ENCODE measurements at places on chromosomes 5 and 9. TPM values are rescaled to one million over a fixed set of nuclear protein-coding genes. Genes with fewer than 3 reads are reported as not detected.
A peak's percentile ranks its signal among the peaks of the same experiment; 100 is the strongest.

Gene ENTPD8
- total RNA-seq, result not detected

Gene SV2C
- 0.33 TPM for total RNA-seq

Gene SLC6A19
- total RNA-seq, result not detected

Gene UGT3A2
- not detected for total RNA-seq

Gene FST
- 3.0 TPM for total RNA-seq

Gene ZFP2
- 3.9 TPM for total RNA-seq

Gene OR1Q1
- total RNA-seq, result not detected

Gene FXN
- total RNA-seq, result 8.7 TPM

Gene NNT
- 69.6 TPM for total RNA-seq

Gene OR1J2
- total RNA-seq, result not detected

GRCh38 chr5:111948092-111948841 lies 191.3 kb upstream of the NREP start:
- no peak for DNase-seq
- no peaks in the 10 kb centered on the region for H3K27me3 ChIP-seq
- no peak overlapping the region for H3K27ac ChIP-seq
- H3K36me3 ChIP-seq, result no peaks in the 10 kb centered on the region
- H3K4me3 ChIP-seq, result no peak overlapping the region

GRCh38 chr9:94802793-94803192 lies 76.3 kb downstream of the AOPEP start:
- no peak overlapping the region for H3K4me3 ChIP-seq
- peaks cover 52% of the 10 kb centered on the region for H3K4me1 ChIP-seq
- no peaks in the 10 kb centered on the region for H3K36me3 ChIP-seq
- DNase-seq, result no peak
- H3K27me3 ChIP-seq, result no peaks in the 10 kb centered on the region

- H3K4me3 ChIP-seq, result no peak overlapping the region
- no peaks in the 10 kb centered on the region for H3K36me3 ChIP-seq
- H3K27me3 ChIP-seq, result no peaks in the 10 kb centered on the region
- no peak overlapping the region for H3K27ac ChIP-seq
Measured at GRCh38 chr5:141605523-141606277, 13.1 kb downstream of the DIAPH1 start.

DNA sequence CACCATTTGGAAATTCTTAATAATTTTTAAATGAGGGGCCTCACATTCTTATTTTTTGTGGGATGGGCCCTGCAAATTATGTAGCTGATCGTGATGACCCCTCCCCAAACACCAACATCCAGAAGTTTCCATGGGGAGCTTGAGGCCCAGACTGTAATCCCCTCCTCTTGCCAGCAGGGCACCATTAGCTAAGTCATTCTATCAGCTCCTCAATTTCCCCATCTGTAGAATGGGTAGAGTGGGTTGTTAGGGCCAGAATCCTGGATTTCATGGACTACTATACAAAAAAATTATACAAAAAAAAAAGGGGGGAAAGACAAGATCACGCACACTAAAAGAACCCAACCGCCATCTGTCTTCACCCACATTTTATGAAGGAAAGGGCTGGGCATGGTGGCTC lies 38.4 kb downstream of the SHB start:
- H3K36me3 ChIP-seq, result no peaks in the 10 kb centered on the region
- peaks cover 56% of the 10 kb centered on the region for H3K4me1 ChIP-seq
- H3K27me3 ChIP-seq, result no peaks in the 10 kb centered on the region
- peak overlapping the region; percentile 87 for H3K27ac ChIP-seq
- no peak for DNase-seq

DNA sequence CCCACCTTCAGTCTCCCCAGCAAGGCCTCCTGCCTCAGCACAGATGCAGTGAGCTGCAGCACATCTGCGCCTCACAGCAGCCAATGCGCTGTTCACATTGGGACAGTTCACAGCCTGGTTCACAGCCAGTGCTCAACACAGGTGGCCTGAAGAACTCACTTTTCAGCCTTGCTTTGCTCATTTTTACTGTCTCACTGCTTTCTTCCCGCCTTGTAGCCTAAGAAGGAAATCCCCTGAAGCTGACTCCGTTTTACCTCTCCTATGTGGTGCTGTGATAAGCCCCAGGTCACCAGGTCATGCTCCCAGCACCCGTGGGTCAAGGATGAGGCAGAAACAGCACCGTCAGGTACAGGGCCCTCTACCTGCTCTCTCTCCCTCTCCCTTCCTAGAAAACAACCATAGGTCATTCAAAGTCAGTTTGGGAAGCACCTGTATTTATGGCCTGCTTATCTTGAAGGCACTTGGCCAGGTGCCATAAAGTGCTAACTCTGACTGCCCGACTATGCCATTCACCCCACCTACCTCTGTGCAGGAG lies 1.1 kb downstream of the GCNT4 start:
- no peaks in the 10 kb centered on the region for H3K36me3 ChIP-seq
- H3K27me3 ChIP-seq, result no peaks in the 10 kb centered on the region
- no peak for DNase-seq
- H3K27ac ChIP-seq, result peak overlapping the region; percentile 5
- peak overlapping the region; percentile 91 for H3K4me3 ChIP-seq

DNA sequence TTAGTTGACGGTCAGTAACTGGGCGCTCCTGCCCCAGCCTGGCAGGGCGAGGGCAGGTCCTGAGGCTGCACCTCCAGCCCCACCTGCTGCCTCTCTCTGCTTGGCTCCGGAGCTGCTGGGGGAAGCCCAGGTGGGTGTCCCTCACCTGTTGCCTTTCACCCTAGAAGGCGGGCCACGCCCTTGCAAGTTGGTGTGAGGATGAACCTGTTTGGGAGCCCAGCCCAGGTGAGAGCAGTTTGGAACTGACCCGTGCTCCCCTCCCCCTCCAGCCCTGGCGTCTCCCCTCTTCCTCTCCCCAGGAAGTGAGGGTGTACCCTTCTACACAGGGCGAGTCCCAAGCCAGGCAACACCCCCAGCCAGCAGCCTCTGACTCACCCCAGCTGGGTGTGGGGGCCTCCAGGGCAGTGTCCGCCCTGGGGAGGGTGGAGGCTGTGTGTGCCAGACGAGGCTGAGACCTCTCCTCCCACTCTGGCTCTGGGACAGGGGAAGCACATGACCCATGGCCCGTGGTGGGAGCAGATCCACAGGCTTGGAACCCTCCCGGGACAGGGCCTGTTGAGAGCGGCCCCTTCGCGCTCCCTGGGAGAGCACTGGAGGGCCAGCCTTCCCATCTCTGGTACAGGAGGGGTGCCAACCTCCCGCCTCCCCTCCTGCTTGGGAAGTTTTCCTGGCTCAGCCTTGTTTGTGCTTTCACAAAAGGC lies 10.4 kb downstream of the LRRC8A start:
- peaks cover 11% of the 10 kb centered on the region for H3K36me3 ChIP-seq
- H3K27me3 ChIP-seq, result no peaks in the 10 kb centered on the region
- DNase-seq, result peak; percentile 97
- H3K27ac ChIP-seq, result peak overlapping the region; percentile 89

DNA sequence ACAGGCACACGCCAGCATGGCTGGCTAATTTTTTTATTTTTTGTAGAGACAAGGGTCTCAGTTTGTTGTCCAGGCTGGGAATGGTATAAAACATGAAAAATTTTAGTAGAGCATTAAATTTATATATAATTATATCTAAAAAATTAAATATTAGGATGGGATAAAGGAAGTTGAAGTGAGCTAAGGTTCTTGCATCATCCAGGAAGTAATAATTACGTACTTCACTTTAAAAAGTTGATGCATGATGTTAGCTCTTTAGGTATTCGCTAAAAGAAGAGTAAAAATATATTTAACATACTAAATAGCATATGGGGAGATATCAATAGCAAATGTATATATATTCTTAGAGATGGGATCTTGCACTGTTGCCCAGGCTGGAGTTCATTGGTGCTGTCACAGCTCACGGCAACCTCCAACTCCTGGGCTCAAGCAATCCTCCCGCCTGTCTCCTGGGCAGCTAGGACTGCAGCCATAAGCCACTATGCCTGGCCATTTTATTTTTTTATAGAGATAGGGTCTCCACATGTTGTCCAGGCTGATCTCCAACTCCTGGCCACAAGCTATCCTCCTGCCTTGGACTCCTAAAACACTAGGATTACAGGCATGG lies 12.3 kb downstream of the DCAF10 start:
- H3K27me3 ChIP-seq, result no peaks in the 10 kb centered on the region
- H3K4me3 ChIP-seq, result no peak overlapping the region
- H3K36me3 ChIP-seq, result no peaks in the 10 kb centered on the region
- H3K27ac ChIP-seq, result no peak overlapping the region

GRCh38 chr9:31355965-31356364 lies 1028.5 kb upstream of the ACO1 start:
- no peaks in the 10 kb centered on the region for H3K4me1 ChIP-seq
- no peak for DNase-seq
- no peak overlapping the region for H3K4me3 ChIP-seq
- no peak overlapping the region for H3K27ac ChIP-seq

GRCh38 chr5:176723440-176723839 lies 76.2 kb downstream of the TSPAN17 start:
- no peaks in the 10 kb centered on the region for H3K27me3 ChIP-seq
- H3K27ac ChIP-seq, result no peak overlapping the region
- no peak for DNase-seq
- H3K36me3 ChIP-seq, result no peaks in the 10 kb centered on the region

DNA sequence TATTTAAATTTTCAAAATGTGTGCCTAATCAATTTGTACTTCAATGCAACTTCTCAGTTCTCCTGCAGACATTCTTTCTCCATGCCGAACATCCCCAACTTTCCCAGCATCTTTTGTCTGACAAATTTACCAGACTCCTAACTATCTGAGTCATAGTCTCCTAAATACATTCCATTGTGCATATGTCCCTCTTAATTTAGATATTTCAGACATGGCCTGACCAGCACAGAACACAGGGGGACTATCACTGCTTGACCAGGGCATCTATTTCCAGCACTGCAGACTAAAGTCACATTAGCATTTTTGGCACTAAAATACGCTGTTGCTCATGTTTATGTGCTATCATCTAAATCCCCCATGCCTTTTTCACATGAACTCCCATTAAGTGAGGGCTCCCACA lies 71.9 kb downstream of the ITGA1 start:
- DNase-seq, result no peak
- no peak overlapping the region for H3K4me3 ChIP-seq
- peak overlapping the region; percentile 79 for H3K27ac ChIP-seq
- H3K27me3 ChIP-seq, result no peaks in the 10 kb centered on the region
- no peaks in the 10 kb centered on the region for H3K36me3 ChIP-seq

GRCh38 chr9:77908293-77908692 lies 123.3 kb downstream of the GNAQ start:
- H3K4me3 ChIP-seq, result no peak overlapping the region
- H3K27ac ChIP-seq, result no peak overlapping the region
- no peaks in the 10 kb centered on the region for H3K27me3 ChIP-seq
- no peaks in the 10 kb centered on the region for H3K36me3 ChIP-seq

GRCh38 chr5:151595411-151595826 lies 4.3 kb upstream of the FAT2 start:
- H3K36me3 ChIP-seq, result no peaks in the 10 kb centered on the region
- no peak for DNase-seq
- no peaks in the 10 kb centered on the region for H3K27me3 ChIP-seq
- no peak overlapping the region for H3K4me3 ChIP-seq
- no peak overlapping the region for H3K27ac ChIP-seq
- H3K4me1 ChIP-seq, result no peaks in the 10 kb centered on the region

- no peak overlapping the region for H3K27ac ChIP-seq
- H3K4me1 ChIP-seq, result no peaks in the 10 kb centered on the region
- DNase-seq, result no peak
Measured at GRCh38 chr9:136395345-136396218, 4.4 kb downstream of the SNAPC4 start.

- no peaks in the 10 kb centered on the region for H3K36me3 ChIP-seq
- no peaks in the 10 kb centered on the region for H3K4me1 ChIP-seq
- H3K27me3 ChIP-seq, result no peaks in the 10 kb centered on the region
- no peak for DNase-seq
- H3K27ac ChIP-seq, result no peak overlapping the region
- no peak overlapping the region for H3K4me3 ChIP-seq
Measured at GRCh38 chr5:157252711-157253465, 13.0 kb upstream of the CYFIP2 start.

DNA sequence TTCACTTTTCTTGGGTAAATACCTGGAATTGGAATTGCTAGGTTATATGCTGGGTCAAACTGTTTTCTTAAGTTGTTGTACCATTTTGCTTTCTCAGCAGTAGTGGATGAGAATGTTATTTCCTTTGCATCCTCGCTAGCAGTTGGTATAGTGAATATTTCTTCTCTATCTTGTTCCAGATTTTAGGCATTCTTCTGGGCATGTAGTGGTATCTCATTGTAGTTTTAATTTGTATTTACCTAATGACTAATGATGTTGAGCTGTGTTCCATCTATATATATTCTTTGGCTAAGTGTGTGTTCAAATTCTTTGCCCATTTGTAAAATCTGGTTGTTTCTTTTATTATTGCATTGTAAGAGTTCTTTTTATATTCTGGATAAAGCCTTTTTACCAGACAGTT lies 333.3 kb downstream of the MAT2B start:
- DNase-seq, result no peak
- H3K4me1 ChIP-seq, result no peaks in the 10 kb centered on the region
- H3K36me3 ChIP-seq, result no peaks in the 10 kb centered on the region
- no peak overlapping the region for H3K27ac ChIP-seq
- no peak overlapping the region for H3K4me3 ChIP-seq
- no peaks in the 10 kb centered on the region for H3K27me3 ChIP-seq

DNA sequence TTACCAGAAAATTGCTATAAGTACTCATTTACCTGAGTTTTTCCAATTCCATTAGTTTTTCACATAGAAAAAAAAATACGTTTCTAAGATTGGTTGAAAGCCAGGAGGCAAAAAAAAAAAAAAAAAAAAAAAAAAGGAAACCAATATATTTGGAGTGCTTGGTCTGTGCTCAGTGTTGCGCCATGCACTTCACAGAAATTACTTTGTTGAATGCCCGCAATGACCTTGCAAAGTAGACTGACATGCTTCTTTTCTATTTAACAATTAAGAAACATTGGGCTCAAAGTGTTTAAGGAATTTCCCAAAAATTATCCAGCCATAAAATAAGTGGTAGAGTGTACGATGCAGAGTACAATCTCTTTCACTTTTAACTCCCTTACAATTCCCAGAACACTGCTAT lies 65.2 kb upstream of the PAPPA start:
- H3K36me3 ChIP-seq, result no peaks in the 10 kb centered on the region
- H3K4me1 ChIP-seq, result no peaks in the 10 kb centered on the region
- H3K27me3 ChIP-seq, result no peaks in the 10 kb centered on the region
- H3K27ac ChIP-seq, result no peak overlapping the region
- DNase-seq, result no peak
- H3K4me3 ChIP-seq, result no peak overlapping the region

DNA sequence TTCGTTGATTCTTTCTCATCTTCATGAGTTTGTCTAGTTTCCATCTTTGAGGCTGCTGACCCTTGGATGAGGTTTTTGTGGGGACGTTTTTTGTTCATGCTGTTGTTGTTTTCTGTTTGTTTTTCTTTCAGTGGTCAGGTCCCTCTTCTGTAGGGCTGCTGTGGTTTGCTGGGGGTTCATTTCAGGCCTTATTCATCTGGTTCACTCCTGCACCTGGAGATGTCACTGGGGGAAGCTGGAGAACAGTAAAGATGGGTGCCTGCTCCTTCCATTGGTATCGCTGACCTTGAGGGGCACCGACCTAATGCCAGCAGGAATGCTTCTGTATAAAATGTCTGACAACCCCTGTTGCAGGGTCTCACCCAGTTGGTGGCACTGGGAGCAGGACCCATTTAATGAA lies 8.5 kb downstream of the OR1N2 start:
- H3K4me1 ChIP-seq, result no peaks in the 10 kb centered on the region
- no peak overlapping the region for H3K27ac ChIP-seq
- DNase-seq, result no peak
- H3K36me3 ChIP-seq, result no peaks in the 10 kb centered on the region

Data from sigmoid colon (tissue), 7 donors.